Effector CD4-positive, alpha-beta T cell (primary cell): ENCODE measurements at places on chromosomes 12 and 14.

GRCh38 chr14:88617479-88617878 lies 54.6 kb downstream of the ZC3H14 start:
- DNase-seq: no peak

- no peak for DNase-seq
These were observed 32.1 kb downstream of the PPFIBP1 start for GRCh38 chr12:27555925-27556778.

DNA sequence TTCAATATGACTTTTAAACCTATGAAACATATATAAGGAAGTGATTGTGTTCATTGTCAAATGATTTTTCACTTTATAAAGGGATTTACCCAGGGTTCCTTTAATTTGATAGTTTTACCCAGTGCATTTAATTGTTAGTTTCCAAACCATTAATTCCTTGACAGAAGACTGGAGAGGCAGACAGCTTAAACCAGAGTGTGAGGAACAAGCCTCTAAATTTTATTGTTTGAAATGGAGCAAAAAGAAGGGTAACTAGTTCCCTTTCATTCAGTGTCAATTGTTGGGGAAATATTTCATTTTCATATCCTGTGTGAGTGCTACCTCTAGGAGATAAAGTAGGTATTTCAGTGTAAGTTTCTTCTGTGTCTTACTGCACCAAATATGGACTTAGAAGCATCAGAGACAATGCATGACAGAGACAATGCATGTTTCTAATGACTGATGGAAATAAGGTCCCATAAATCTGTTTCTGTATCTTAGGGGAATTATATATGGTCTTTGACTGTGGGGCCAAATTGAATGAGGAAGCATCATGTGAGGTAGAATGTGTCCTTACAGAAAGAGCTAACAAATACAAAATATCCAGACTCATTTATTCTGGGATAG lies 120.5 kb downstream of the TMTC2 start:
- no peak for DNase-seq

GRCh38 chr14:57275023-57275664 lies 6.4 kb downstream of the AP5M1 start:
- no peak for DNase-seq

- DNase-seq: no peak
These were observed 44.0 kb downstream of the EID3 start for GRCh38 chr12:104347374-104348075.

GRCh38 chr12:104598342-104599271 lies 141.9 kb downstream of the CHST11 start:
- no peak for DNase-seq

DNA sequence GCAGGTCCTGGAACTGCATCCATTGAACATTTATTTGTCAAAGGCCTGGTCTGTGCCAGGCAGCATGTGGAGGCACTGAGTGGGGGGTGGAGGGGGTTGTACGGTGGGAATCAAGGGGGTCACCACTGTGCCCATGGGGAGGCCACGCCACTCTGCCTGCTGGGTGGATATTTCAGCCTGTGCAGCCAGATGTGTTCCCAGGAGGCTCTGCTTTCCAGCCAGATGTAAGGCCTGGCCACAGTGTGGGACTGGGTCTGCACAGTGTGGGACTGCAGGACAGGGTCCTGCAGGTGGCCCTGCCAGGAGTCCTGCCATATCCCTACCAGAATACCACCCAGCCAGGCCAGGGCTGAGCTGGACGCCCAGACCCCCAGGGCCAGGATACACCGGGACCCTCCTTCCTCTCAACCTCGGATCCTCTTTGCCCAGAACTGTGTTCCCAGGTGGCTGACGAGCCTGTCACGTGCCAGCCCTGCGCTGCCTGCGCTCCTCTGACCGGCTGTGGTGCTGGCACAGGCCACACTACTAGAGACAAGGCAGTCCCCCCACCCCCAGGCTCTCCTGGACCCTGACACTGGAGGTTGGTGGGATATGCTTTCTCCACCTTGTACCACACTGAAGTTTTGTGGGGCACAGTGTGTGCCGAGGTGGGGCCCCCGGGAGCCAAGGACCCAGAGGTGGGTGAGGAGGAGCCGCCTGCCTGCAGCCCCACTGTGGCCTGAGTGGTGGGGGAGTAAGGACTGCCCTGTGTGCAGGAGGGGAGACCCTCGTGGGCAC lies 17.5 kb downstream of the XRCC3 start:
- DNase-seq: no peak

- no peak for DNase-seq
These were observed 121.2 kb downstream of the MIPOL1 start for GRCh38 chr14:37318938-37319337.

DNA sequence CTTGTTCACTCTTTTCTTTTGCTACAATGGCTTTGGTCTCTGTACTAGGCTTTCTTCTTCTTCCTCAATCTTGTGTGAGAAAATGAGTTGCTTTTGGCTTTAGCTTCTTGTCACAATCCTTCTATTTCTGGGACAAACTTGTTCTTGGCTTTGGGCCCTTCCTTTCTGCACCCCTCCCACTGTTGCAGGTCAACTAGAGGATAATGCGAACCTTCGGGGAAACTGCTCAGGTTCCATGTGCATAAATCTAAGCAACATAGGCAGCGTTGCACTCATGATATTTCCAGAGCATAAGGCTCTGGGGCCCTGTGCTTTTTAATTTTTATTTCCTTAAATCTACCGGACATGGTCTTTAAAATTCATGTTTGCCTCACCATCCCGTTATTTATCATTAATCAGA lies 89.8 kb upstream of the LRIG3 start:
- DNase-seq: no peak

DNA sequence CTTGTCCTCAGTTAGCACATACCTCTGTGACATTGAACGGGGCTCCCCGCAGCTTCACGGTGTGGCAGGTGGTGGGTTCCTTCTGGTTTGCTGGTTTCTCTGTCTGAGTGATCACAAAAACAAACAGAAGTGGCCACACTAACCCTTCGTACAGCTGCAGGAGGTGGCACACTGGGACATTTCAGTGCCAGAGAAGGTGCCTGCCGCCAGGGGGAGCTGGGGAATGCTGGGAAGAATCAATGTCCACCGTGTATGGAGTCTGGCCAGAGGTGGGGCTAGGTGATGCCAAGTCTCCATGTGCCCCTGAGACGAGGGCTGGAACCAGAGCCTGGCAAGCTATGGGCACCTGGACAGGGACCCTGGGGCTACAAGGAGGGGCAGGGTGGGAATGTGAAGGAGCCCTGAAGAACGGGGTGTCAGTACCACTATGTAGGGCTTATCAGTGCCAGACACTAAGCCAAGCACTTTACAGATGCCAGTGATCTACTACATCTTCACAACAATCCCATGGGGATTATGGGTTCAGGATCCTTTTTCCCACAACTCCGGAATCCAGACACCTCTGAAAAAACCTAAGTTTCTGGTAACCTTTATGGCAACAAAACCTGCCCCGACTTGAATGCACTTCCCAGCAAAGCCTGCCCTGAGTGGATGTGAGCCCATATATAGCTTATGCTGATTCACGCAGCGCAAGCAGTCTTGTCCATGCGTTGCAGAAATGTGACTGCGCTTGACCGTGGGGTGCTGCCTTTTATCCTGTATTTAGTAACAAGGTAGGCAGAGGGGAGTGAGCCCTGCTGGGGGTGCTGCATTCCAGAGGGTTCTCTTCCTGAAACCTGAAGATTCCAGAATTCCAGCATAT lies 10.8 kb downstream of the RBM19 start:
- no peak for DNase-seq

- DNase-seq: no peak
These were observed 27.0 kb upstream of the ESRRB start for GRCh38 chr14:76348898-76349297.

- no peak for DNase-seq
These were observed 799 bp downstream of the SLC38A6 start for GRCh38 chr14:60981633-60982455.
